Adipocyte (in vitro differentiated cells): ENCODE measurements at places on chromosomes 7 and 10.
A peak's percentile ranks its signal among the peaks of the same experiment; 100 is the strongest.

DNA sequence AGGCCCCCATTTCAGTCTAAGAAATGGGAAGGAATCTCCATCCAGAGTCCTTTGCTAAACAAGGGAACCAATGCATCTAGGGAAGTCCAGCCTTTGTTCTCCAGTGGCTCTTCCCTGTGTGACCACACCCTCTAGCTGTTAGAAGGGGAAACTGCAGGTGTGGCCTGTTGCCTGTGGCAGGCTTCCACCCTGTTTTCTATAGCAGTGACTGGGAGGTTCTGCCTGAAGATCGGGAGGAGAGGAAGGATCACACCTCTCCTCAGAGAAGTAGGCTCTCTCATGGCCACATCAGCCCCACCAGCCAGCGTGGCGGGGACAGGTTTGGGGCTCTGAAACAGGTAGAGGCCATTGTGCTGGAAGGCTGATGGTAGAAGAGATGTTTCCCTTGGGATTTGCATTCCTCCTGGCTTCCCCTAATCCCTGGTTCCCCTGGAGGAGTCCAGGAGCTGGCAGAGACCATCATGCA, 47.7 kb upstream of the TRIM8 start:
- DNase-seq = peak; percentile 65

GRCh38 chr7:28435152-28435551, 22.8 kb downstream of the CREB5 start:
- no peak for DNase-seq

- no peak for DNase-seq
Observed at GRCh38 chr7:77370606-77371005, 45.5 kb downstream of the GSAP start.

- DNase-seq = no peak
Observed at GRCh38 chr7:134842886-134843430, 63.5 kb downstream of the CALD1 start.

DNA sequence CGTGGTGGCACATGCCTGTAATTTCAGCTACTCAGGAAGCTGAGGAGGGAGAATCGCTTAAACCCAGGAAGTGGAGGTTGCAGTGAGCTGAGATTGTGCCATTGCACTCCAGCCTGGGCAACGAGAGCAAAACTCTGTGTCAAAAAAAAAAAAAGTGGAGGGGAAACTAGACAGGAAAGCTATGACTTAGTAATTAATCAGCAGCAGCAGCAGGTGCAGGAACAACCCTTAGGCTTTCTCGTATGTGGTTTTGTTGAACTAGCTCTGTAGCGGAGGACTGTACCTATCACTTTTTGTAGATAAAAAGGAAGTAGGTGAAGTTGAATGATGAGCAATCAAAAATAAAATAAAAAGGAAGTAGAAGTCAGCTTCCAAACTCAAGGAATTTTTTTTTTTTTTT, 76.9 kb upstream of the KMT2C start:
- no peak for DNase-seq

DNA sequence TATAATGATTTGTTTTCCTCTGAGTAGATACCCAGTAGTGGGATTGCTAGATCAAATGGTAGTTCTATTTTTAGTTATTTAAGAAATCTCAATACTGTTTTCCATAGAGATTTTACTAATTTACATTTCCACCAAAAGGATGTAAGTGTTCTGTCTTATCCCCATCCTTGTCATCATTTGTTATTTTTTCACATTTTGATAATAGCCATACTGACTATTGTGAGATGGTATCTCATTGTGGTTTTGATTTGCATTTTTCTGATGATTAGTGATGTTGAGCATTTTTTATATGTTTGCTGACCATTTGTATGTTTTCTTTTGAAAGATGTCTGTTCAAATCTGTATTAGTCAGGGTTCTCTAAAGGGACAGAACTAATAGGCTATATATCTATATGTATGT, 160.0 kb upstream of the TMEM229A start:
- no peak for DNase-seq

DNA sequence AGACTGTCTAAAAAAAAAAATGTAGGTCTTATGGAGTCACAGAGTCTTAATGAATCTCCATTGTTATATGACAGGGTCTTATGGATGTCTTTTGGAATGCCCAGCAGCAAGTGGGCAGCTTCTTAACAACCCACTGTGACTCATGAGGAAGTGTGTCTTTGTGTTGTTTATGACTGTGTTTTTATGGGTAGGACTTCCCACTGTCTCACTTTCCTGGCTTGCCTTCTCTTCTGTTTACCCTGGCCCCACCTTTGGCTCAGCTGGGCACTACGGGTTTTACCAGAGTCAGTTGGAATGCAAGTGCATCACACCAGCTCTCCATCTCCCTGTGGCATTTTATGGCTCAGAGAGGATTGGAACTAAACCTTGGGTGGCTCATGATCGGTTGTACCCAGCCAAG, 580.5 kb downstream of the AUTS2 start:
- DNase-seq = peak; percentile 42

DNA sequence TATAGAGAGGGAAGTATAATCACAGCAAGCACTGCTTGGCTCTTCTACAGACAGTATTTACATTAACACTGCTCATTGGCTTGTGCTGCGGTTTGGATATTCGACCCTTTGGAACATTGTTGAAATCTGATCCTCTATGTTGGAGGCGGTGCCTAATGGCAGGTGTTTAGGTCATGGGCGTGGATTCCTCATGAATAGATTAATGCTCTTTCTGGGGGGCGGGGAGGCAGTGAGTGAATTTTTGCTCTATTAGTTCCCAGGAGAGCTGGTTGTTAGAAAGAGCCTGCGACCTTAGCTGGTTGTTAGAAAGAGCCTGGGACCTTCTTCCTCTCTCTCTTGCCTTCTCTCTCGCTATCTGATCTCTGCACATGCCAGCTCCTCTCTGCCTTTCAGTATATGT, 77.3 kb upstream of the SVIL start:
- no peak for DNase-seq

- DNase-seq = peak; percentile 30
Observed at GRCh38 chr10:35464825-35465456, 128.6 kb downstream of the CCNY start.

- peak; percentile 58 for DNase-seq
Observed at GRCh38 chr10:73576890-73577591, 14.1 kb downstream of the USP54 start.

DNA sequence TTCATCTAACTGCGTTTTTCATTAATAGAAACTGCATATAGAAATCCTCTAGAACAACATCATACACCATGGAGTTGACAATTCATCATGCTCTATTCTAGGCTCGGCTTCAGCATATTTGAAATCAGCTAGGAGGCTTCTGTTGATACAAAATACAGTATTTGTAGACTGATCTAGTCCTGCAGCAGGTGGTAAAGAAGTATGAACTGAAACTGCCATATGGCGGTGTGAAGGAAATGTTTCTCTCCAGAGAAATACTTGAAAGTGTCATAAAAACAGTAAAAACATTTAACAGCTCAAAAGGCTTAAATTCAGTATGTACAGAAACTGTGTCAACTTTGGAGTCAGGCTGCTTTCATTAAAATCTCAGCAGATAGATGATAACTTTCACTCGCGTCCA, 32.0 kb upstream of the MYO3A start:
- DNase-seq = no peak

- no peak for DNase-seq
Observed at GRCh38 chr7:21617513-21617912, 74.7 kb downstream of the DNAH11 start.

GRCh38 chr10:44070282-44070681, 314.6 kb downstream of the CXCL12 start:
- DNase-seq = no peak

DNA sequence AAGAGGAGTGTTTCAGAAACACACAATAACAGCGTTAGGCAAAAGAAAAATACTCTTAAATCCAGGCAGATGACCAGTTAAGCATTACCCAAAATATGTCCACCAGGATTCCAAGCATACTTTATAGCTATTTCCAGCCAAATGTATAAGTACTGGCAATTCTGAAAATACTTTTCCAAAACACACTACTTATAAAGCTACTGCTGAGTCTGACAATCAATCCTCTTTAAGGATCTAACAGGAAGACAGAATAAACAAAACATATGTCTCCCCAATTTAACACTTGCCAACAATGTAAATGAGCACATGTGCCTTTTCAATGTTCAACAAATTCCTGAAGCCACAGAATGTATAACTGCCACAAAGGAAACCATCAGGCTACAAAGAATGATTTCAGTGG, 370.9 kb downstream of the SORCS1 start:
- peak; percentile 36 for DNase-seq

DNA sequence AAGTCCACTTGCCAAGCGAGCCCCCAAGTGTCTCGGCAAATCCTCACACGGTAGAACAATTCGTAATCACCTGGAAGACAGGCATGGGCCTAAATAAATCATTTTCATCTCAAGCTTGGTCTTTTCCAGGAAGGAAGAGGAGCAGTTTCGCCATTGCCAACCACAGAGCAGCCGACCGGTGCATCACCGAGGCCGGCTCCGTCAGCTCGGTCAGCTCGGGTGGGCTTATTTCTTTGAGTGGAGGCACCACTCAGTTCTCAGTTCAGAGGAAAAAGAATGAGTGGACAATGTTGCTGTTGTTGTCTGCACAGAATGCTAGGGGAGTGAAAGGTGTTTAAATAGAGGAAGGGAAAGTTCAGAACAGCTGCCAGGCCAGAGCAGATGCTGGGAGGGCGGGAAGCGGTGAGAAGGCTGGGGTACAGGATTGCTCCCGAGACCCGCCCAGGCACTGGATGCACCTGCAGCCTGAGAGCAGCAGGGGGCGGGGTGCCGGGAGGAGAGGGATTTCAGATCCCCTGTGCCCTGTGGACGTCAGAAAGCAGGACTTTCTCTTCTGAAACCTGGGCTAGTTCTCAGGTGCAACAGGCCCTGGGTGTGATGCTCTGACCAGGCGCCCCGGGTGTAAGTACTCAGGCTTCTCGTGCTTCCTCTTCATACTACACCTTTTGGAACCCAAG, 17.7 kb upstream of the IGFBP3 start:
- no peak for DNase-seq

GRCh38 chr10:124037784-124038183, 55.6 kb downstream of the CHST15 start:
- DNase-seq = no peak

DNA sequence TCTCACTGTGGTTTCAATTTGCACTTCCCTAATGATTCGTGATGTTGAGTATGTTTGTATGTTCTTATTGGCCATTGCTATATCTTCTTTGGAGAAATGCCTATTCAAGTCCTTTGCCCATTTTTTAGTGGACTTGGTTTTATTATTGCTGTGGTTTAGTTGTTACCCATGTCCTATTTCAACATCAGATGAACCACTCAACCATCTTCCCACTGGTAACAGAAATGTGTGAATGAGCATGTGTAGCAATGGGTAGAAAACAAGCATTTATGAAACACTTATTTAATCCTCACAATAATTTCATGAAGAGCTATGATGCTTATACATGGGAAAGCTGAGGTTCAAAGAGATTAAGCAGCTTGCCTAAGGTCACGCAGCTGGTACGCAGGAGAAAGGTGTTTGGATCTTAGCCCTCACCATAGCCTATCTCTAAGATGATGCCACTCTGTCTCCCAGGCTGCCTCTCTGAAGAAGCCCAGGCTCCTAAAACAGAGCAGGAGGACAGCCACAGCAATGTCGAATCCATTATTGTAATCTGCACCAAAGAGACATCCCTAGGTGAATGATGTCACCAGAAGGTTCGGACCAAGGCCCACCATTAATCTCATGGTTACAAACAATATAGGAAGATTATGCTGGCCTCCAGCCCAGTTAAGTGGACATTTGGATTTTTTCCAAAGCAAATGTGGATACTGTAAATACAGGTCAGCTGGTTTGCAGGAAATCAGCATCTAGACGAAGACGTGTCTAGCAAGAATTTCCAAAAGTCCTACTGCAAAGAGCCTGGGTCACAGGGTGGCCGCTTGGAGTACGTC, 447.6 kb upstream of the ZMIZ1 start:
- no peak for DNase-seq

GRCh38 chr7:100680576-100681271, 7.2 kb downstream of the GNB2 start:
- no peak for DNase-seq

DNA sequence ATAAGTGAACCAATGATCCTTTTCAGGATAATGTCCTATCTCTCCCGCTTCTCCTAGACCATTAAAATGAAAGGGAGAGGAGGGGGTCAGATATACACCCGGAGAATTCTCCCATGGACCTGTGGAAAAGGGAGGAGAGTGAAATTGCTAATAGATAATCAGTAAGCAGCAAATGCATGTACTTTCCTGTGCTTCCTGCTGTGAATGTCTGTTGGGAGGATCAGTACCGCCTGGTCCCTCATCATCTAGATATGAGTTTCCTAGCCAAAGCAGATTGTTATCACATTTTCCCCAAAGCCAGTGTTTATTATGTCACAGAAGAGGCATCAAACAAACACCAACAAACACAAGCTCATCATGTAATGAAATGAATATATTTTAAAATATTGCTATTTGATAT, 96.8 kb downstream of the GNAT3 start:
- no peak for DNase-seq

DNA sequence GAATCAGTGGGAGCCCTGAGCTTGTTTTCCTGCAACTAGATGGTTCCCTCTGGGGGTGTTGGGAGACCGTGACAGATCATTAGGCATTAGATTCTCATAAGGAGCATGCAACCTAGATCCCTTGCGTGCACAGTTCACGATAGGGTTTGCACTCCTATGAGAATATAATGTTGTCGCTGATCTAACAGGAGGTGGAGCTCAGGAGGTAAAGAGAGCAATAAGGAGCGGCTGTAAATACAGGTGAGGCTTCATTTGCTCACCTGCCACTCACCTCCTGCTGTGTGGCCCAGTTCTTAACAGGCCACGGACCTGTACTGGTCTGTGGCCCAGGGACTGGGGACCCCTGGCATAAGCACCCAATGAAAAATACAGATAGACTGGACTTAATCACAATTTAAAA, 10.7 kb downstream of the SLC26A3 start:
- no peak for DNase-seq

- DNase-seq = no peak
Observed at GRCh38 chr10:120385992-120386391, 71.0 kb upstream of the PLPP4 start.

DNA sequence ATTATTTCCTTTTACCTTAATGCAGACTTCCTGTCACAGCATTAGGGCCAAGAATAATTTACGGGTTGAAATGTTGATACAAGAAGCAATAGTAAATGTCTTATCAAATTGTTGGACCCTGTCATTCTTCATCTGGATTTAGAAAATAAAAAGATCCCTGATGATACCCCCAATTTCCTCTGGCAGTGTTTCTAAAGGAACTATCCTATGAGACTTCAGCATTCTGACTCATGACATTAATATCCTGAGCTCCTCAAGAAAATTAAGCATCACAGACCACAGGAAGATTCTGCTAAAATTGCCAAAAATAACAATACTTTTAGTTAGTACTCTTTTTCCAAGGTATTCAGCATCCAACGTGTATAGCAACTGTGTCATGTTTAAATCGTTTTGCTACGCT, 490.5 kb upstream of the ANKRD30A start:
- DNase-seq = peak; percentile 51
